ENCODE measurements at places on chromosomes 7 and 10.

GRCh38 chr10:18010050-18010449 is 58.3 kb downstream of the SLC39A12 start:
- no peak for DNase-seq

DNA sequence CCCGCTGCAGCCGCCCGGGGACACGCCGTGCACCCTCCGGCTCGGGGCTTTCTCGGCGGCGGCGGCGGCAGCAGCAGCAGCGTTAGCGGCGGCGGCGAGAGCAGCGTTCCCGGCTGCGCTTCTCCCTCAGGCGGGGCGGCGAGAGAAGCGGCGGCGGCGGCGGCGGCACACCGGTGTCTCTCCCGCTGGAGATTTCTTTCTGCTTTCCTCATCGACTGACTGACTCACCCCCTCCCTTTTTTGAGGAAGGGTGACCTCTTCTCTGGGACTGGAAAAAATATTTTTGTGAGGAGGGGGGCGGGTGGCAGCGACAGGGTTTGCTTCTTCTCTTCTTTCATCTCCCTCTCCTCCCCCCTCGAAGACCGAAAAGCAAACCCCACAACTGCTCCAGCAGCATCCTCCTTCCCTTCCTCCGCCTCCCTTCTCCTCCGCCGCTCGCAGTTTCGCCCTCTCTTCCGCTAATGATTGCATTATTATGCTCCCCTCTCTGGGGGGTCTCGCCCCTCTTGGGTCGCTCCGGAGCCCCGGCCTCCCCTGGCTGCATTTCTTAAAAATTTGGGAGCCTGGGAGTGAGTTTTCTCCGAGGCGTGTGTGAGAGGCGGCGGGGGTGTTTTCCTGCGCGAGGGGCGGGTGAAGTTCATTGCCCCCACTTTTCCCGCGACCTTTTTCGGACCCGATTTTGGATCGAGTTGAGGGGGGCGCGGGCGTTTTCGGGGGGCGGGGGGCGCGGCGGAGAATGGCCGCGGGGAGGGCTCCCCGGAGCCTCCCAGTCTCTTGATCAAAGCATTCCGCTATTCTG is 411 bp downstream of the AUTS2 start:
- no peak for DNase-seq

DNA sequence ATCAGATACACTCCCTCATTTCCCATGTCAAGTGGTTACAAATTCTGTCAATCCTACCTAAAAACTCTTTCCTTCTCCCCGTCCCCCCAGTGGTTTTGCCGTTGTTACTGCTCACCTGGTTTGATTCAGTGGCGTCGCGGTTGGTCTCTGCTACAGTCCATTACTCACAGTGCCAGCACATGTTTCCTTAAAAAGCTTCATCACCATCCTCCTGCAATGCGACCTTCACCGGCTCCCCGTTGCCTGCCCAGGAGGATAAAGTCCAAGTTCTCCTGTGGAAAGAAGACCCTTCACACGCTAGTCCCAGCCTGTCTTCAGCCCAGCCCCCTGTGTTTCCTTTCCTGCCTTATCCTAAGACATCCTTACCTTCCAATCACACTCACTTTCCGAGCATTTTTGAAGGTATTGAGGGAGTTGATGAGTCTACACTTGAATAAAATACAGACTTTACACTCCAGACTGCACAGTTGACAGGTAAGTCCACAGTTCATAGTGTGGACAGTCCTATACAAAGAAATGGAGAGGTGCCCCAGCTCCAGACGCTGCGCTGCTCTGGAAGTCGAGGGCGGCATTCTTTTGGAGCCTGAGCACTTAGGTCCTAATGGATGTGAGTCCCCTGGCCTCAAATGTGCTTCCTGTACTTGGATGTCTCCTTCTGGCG is 3.4 kb upstream of the LARP4B start:
- DNase-seq, result no peak

DNA sequence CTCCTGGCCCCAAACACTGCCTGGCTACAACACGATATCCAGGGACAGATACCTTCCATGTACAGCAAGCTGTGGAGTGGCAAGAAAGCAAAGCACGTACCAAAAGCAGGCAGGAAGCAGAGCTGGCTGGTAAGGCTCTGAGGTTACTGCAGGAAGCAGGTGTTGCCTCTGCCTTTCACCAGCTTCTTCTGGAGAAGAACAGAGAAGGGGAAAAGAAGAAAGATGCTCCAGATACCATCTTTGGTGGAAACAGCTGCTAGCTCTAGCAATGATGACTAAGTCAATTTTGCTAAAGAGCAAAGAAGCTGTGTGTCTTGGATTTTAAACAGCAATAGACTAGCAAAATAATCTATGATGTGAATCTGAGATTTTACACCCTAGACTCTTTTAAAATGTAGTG is 34.9 kb upstream of the PRSS1 start:
- DNase-seq, result no peak

DNA sequence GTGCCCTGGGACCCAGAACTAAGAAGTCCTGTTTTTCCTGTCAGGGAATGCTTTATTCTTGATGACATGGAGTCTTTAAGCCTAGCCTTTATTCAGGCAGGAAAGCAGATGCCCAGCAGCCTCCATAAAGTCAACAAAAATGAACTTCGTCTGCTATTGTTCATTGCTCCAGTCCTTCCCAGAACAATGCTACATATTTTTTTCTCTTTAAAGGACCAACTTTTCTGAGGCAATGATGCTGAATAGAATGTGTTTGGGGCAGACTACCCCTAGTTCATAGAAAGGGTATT is 47.6 kb upstream of the PDCD4 start:
- no peak for DNase-seq

DNA sequence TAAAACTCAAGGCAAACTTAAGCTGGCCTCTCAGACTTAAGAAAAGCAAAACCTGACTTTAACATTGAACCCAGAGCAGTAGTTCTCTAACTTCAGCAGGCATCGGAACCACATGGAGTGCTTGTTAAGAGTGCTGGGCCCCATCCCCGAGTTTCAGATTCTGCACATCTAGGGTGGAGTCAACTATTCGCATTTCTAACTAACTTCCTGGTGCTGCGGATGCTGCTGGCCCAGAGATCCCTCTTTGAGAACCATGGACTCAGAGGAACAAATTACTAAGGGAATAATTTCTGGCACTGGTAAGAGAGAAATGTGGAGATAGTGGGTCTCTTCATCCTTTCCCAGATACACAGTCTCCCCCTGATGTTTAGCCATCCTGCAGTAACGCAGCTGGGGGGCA is 14.6 kb upstream of the NPFFR1 start:
- no peak for DNase-seq

DNA sequence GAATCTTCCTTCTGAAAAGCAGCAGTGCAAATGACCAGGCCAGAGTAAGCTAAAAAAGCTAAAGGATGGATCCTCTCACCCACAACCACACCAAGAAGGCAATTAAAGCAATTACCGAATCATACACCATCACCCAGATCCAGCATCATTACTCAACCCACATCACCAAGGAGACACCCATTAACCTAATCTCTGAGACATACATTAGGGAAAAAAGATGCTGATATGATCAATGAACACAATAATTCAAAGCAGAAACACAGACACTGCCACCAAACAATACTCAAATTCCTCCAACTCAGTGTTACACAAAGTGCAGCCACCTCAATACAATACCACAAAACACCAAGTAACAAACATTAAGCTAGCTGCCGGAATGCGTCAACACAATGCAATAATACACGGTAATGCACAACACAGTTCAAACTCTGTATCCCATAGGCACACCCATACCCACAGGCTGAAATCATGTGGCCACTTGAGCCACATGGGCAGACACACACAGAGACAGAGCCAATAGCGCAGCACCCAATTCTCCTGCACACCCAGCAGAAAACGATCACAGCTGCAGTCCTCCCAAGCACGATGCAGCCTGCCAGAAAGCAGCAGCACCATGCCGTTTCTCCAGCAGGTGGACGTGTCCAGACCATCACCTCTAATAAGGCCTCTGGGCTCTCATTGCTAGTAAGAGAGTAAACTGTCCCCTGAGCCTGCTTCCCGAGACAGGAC is 21.5 kb downstream of the PAX2 start:
- DNase-seq, result no peak

DNA sequence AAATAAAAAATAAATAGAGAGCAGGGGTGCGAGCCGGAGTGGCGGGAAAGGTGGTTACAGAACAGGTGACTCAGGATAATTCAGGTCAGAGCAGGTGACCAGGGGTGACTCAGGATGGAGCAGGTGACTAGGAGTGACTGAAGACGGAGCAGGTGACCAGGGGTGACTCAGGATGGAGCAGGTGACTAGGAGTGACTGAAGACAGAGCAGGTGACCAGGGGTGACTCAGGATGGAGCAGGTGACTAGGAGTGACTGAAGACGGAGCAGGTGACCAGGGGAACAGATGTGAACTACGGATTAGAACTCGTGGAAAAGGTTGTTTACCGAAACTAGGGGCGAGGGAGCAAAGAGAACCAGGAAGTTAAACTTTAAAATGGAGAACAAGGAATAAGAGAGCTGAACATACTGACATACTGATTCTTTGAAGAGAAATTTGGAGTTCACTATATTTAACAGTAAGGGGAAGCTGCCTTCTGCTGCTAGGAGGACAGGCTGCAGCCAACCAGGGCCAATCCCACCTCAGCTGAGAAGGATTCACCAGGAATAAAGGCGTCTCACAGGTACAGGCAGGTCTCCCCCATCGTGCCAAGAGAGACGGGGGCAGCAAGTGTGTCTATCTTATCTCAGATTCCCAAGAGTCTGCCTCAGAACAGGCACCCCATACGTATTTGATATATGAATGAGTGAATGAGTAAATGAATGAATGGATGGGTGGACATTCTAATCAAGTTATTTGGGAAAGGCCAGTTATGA is 101.3 kb downstream of the CPXM2 start:
- DNase-seq, result no peak

DNA sequence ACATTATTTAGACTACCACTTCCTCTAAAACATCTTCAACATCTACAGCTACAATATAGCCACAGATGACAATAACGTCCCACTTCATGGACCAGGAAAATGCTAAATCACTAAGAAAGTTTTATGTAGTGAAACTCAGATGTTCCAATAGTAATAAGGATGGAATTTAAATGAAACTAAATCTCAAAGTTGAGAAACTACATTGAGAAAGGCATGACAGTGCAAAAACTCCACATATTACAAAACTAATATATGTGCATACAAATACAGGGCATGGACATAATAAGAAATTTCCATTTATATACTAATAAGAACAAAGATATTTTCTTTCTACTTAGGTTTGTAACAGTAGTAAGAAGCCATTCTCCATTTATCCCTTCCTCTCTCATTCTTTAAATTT is 31.1 kb downstream of the POT1 start:
- DNase-seq, result no peak

GRCh38 chr7:96397936-96398598 is 76.2 kb upstream of the SLC25A13 start:
- DNase-seq, result no peak

DNA sequence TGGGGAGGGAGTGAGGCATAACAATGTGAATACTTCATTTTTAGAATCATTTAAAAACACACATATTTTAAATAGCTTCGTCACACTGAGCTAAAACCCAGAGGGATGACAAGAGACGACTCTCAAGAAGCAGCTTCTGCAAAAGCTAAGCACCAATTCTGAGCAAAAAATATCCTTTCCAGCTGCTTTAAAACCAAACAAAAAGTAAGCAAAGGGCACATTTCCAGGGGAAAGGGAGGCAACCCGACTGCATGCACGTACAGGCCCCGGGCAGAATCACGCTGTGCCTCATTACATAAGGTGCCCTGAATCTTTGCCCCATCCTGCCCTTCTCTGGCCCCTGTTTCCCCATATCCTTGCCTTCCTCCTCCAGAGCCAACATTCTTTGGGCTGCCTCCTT is 78.4 kb downstream of the DGKI start:
- no peak for DNase-seq

DNA sequence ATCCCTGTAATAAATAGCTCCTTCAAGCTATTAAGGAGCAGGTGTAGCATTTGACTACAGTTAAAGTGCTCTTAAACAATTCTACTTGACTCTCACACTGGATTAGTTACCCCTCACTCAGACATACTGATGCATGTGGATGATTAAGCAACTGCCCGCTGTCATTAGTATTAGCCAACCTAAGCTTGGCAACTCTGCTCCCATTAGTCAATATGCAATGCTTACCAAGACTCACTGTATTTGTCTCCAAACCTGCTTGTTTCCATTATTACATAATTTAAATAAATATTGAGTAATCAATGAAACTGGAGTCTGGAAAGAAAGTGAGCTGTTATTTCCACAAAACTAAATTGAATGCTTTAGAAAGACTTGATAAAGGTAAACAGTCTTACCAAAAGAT is 144.0 kb upstream of the ASAH2 start:
- no peak for DNase-seq

GRCh38 chr10:114151892-114152291 is 22.1 kb downstream of the CCDC186 start:
- DNase-seq, result no peak

GRCh38 chr10:98848361-98848760 is 387.3 kb downstream of the HPSE2 start:
- DNase-seq, result no peak

DNA sequence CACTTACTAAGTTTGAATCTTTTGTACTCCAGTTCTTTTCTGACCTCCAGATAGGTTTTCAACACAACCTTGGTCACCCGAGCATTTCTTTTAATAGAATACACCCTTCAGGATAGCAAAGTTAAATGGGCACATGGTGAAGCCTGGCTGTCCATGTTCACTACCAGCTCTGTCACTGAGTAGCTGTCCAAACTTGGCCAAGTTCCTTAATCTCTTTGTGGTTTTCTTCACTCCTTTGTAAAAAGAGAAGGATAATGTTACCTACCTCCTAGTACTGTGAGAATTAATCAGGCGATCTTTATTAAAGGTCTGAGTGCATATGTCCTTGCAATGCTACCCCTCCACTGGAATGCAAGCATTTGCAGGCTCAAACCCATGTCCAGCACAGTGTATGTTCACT is 128.1 kb upstream of the PTPRZ1 start:
- DNase-seq, result no peak

DNA sequence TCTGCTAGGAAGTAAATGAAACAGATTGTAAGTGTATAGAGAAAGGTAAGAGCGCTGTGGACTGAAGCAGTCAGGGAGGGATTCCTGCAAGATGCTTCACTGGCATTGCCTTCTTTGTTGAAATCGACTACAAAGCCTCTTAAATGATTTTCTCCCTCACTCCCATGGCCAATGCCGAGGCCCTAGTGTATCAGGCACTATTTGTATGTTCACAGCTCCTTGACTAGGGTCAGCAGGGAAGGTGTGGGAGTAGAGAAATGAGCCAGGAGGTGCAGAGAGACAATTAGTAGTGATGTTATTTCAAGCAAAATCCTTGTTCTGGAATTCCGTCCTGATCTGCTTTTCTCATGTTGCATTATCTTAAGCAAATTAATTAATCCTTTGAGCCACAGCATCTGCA is 22.9 kb upstream of the DUSP5 start:
- DNase-seq, result no peak

- no peak for DNase-seq
These were observed 209.8 kb upstream of the C7orf33 start for GRCh38 chr7:148380596-148381419.

GRCh38 chr7:107152011-107152410 is 16.8 kb upstream of the HBP1 start:
- no peak for DNase-seq

GRCh38 chr7:121401896-121402295 is 5.8 kb upstream of the FAM3C start:
- DNase-seq, result peak; percentile 17
